GM13977 (cell line): ENCODE measurements at places on chromosomes 2 and 18.

DNA sequence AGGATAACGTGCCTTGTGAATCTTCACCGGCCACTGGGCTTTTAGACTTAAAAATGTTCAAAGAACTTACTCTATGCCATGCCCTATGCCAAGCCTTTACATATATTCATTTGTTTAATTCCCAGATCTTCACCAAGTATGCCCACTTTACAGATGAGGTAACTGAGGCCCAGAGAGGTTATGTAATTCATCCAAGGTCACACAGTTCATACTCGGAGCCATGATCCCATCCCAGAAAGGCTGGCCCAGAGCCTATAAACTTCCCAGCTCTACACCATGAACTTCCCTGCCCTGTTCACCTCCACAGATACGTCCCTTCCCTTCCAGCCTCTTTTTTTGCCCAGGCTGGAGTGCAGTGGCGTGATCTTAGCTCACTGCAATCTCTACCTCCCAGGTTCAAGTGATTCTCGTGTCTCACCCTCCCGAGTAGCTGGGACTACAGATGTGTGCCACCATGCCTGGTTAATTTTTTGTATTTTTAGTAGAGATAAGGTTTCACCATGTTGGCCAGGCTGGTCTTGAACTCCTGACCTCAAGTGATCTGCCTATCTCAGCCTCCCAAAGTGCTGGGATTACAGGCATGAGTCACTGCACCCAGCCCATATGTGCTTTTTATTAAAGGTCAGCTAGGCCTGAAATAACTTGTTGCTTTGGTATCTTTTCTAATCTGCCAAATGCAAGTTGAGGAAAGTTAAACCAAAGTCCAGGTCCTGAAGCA, 44.1 kb downstream of the MTHFD2 start:
- DNase-seq = no peak

GRCh38 chr2:67782443-67782842, 280.4 kb downstream of the C1D start:
- DNase-seq = no peak

DNA sequence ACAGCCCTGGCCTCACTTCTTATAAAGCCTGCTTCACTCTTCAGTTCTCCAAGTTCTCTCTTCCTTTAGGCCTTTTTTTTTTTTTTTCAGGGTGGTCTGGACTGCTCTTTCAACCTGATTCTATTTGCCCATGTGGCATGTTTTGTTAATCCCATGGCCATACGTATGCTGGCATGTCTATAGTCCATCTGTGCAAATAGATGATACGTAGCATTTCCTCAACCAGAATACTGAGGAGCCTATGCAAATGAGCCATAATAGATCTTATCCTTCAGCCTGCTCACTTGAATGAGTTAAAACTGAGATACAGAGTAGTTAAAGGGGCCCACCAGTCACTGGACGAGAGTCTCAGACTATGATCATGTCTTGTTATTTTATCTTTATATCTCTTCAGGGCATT, 265.2 kb upstream of the CXCR4 start:
- no peak for DNase-seq

- DNase-seq = no peak
These were observed 363.3 kb upstream of the SMIM21 start for GRCh38 chr18:75790796-75791195.

- DNase-seq = no peak
These were observed 93.7 kb upstream of the ID2 start for GRCh38 chr2:8587920-8588830.

DNA sequence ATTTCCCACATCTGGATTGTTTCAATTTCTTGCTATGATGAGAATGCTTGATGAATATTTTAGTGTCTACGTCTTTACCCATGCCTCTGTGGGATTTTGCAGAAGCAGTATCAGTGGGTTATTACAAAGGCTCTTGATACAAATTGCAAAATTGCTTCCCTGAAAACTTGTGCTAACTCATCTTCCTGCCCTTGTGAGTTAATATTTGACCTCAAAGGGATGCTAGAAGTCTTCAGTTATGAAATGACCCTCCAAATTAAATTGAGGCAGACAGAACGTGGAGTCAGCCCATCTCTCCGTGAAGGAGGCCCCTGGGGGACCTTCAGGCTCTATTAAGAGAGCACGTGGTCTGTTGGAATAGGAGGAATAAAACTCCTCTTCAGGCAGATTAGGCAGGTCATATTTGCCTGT, 239.2 kb upstream of the HS6ST1 start:
- no peak for DNase-seq
